Camera-type eye (tissue), 1 donor: ENCODE measurements at places on chromosomes 7 and 10. TPM values are rescaled to one million over a fixed set of nuclear protein-coding genes. Genes with fewer than 3 reads are reported as not detected.

The TMEM273 gene
- 11.9 TPM for total RNA-seq

The RBM33 gene
- total RNA-seq = 72.1 TPM

The SLC18A3 gene
- 1.3 TPM for total RNA-seq

The LLCFC1 gene
- total RNA-seq = not detected

The CNTNAP2 gene
- total RNA-seq = 68.8 TPM

The PSAP gene
- total RNA-seq = 674 TPM

The GIMAP1 gene
- total RNA-seq = 1.9 TPM

The NUTM2E gene
- 0.33 TPM for total RNA-seq
